Left renal pelvis (tissue), 4 donors: ENCODE measurements at places on chromosomes 1 and 21. TPM values are rescaled to one million over a fixed set of nuclear protein-coding genes. Genes with fewer than 3 reads are reported as not detected.
A peak's percentile ranks its signal among the peaks of the same experiment; 100 is the strongest.

FAM167B gene
- polyA plus RNA-seq = 8.8 TPM

GBP2 gene
- polyA plus RNA-seq = 3.5 TPM

FMOD gene
- 58.2 TPM for polyA plus RNA-seq

DENND2D gene
- 13.9 TPM for polyA plus RNA-seq

ARHGAP29 gene
- polyA plus RNA-seq = 74.7 TPM

RPS6KA1 gene
- 28.0 TPM for polyA plus RNA-seq

LCE2A gene
- polyA plus RNA-seq = not detected

- no peak for DNase-seq
Observed at GRCh38 chr1:163267962-163268361, 53.8 kb upstream of the NUF2 start.

GRCh38 chr1:149997585-149998262 is 12.8 kb downstream of the OTUD7B start:
- DNase-seq = no peak

DNA sequence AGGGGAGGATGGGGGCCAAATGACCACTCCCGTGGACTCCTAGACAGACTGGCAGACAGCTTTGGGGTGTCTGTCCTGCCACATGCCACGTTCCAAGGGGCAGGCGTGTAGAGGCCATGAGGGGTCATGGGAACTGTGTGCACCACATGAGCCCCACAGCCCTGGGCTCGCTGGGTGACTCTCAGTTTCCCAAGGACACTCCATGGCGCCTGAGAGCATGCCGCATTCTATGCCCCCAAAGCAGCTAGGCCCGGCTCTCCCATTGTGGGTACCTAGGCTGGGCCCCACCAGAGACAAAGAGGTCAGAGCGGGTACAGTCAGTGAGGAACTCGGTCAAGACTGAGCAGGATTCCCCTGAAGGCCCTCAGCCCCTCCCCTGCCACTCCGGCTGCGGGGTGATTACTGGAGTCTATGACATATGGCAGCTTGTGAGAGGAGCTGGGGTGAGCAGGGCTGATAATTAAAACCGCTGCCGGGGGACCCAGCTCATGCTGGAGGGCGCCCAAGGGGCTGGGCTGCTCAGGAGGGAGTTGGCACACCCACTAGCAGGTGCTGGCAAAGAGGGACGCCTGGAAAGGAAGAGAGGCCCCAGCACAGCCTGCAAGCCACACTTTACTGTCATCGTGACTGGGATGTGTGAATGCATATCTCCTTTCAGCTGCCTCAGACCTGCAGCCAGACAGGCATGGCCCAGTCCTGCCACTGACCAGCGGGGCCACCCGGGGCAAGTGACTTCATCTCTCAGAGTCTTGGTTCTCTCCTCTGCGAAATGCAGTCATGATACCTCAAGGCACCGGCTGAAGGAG is 8.4 kb downstream of the LRP8 start:
- DNase-seq = no peak

DNA sequence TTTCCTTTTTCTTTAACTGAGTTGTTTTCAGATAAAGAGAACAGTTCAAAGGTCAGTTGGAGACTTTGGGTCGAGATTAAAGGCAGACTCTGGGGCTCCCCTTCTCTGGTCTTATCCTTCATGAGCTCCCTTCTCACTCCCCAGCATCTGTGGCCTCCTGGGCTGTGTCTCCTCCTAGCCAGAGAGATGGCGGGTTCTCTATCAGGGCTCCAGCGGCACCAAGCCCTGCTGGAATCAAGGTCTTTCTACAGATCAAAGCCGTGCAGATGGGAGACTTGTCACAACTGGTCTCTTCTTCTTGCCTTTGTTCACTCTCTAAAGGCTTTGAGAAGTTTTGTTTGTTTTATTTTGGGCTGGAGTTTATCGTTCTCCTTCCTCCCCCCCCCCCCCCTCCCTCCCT is 373.7 kb upstream of the C1orf174 start:
- no peak for DNase-seq

DNA sequence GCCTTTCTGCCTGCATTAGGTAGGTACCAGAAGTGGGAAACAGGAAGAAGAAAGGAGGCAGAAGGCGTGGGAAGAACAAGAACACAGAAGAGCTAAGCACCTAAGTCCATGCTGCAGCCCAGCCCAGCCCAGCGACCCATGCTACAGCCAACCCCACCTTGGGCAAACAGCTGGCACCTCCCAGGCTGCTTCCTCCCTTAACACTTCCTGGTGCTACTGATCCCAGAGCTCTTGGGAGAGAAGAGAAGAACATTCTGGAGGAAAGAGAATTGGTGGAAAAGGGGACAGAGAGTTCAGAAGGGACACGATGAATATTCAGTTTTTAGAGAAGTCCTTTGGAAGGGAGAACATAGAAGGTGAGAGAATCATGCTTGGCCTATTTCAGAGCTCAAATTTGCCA is 28.5 kb downstream of the PLEKHA6 start:
- DNase-seq = no peak

DNA sequence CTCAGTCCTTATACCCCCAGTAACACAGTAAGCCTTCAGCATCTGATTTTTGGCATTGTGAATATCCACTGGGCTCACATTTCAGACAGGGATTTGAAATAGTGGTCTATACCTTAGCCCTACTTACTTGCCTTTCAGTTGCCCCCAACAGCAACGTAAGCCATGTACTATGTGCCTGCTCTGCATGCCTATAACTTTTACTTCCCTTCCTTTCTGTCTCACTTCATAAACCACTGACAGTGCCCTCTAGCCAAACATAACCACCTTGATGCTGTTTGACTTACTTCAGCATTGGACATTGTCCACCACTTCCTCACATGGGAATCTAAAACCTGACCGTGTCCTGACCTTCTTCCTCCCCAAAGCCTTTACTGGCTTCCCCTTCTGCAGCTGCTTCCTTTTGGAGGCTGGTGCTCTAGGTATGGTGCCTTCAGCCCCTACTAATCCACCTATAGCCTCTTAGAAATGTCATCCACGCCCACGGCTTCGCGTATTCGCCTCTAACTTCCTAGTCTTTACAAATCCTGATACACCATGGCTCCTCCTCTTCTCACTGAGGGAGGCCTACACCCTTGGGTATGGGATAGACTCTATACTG is 3.6 kb upstream of the ZNF672 start:
- DNase-seq = no peak

GRCh38 chr1:190168116-190168892 is 309.4 kb downstream of the BRINP3 start:
- no peak for DNase-seq

- no peak for DNase-seq
Observed at GRCh38 chr1:109541102-109541501, 1.4 kb downstream of the GPR61 start.

DNA sequence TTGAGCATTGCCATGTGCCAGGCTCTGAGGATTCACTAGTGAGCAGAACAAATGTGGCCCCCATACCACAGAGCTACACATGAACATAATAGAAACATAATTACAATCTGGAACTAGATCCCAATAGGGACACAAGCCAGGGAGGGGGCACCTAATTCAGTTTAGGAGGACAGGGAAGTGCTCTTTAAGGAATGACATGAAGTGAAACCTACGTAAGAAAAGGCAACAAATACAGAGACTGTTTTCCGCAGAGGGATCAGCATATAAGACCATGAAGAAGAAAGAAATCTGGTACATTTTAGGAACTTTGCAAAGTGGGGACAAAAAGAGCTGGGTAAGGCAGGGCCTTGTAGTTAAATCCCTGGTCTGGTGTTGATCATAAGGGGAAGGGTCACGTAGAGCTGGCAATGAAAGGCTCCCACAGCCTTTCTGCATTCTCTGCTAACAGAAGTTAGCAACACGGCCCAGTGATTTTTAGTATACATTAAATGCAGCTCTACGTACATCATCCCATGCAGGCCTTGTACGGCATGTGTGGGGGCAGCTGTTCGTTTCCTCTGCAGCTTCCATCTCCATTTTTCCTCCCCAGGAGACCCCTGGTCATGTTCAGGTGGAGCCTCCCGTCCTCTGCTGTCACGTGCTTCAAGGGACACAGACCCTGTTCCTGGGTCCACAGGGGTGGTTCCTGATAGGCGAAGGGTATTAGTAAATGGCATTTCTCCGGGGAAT is 26.8 kb upstream of the SLC30A1 start:
- no peak for DNase-seq

- no peak for DNase-seq
Observed at GRCh38 chr21:44391345-44392091, 38.1 kb downstream of the TRPM2 start.

DNA sequence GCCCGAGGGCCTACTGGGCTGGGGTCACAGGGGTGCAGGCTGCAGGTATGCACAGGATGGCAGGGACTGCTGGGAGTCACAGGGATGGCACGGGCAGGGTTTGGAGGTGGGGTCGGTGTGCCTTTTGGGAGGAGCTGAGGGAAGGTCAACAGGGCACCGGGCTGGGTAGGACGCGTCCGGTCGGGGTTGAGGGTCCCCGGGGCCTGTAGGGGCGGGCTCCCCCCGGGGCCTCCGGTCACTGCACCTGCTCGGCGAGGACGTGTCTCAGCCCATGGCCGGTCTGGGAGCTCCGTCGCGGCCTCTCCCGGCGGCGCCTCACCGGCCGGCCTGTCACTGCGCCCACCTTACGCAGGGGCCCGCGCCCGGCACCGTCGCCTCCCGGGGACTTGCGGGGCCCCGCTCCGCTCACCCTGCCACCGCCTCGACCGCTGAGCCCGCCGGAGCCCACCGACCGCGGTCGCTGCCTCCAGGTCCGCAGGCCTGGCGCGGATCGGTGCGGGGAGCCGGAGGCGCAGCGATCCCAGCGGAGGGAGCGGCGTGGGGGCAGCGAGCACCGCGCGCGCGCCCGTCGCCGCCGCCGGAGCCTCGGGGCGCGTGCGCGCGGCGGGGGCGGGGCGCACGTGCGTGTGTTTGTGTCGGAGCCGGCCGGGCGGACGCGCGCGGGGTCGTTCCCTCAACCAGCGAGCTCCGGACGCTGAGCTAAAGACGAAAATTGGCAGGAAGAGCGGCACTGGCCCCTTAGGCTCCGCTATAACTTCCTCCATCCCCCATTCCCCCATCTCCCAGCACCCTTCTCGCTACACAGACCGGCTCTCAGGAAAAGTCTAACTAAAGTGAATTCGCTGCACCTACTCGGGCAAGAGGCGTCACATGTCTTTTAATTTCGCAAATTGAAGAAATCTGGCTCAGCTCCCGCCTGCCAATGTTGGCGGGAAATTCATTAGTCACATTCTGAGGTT is at the start of gene AMIGO1:
AMIGO1 (minus strand) TSS at position 552 of the 959 bp plus-strand sequence. CDS start 815 bp downstream, outside the sequence.
- DNase-seq = no peak

DNA sequence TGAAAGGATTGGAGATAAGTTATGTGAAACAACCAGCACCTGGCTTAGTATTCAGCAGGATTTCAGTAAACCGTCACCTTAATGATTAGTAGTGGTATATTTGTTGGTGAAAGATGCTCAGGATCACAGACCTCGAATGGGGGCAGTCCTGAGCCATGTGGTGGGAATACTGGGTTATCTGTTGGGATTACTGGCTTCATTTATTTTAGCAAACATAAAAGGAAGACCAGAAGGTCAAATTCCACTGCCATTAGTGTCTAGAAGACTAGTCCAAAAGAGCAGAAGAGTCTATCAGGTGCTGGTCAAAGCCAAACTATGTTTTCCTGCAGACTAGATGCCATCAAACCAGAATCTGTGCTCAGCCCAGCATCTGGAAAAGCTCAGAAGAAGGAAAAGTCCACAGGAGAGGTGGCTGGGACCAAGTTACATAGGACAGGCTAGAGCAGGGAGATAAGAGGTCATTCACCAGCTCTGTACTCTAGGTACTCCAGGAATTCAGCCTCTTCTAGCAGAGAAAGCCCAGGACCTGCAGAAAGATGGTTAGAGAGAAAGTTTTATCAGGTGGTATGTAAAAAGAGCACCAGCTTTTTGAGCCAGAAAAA is 343.4 kb downstream of the PLPP3 start:
- DNase-seq = no peak

DNA sequence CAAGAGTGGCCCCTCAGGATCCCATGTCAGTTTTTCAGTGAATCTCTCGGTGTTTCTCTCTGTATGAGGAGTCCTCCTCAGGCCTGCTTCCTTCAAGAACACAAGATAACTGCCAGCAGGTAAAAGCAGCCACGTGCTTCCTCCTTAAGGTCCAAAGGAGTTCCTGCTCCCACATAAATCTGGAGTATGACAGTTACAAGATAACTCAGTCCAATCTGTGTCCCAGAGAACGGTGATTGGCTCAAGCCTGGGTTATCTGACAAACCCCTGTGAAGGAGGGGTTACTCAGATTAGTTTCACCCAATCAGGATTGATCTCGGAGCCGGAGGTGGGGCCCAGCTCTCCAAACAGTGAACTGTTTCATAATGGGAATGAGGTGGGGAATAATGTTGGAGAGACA is 5.8 kb upstream of the ANKRD13C start:
- no peak for DNase-seq

- no peak for DNase-seq
Observed at GRCh38 chr1:113146242-113147072, 73.5 kb downstream of the LRIG2 start.

DNA sequence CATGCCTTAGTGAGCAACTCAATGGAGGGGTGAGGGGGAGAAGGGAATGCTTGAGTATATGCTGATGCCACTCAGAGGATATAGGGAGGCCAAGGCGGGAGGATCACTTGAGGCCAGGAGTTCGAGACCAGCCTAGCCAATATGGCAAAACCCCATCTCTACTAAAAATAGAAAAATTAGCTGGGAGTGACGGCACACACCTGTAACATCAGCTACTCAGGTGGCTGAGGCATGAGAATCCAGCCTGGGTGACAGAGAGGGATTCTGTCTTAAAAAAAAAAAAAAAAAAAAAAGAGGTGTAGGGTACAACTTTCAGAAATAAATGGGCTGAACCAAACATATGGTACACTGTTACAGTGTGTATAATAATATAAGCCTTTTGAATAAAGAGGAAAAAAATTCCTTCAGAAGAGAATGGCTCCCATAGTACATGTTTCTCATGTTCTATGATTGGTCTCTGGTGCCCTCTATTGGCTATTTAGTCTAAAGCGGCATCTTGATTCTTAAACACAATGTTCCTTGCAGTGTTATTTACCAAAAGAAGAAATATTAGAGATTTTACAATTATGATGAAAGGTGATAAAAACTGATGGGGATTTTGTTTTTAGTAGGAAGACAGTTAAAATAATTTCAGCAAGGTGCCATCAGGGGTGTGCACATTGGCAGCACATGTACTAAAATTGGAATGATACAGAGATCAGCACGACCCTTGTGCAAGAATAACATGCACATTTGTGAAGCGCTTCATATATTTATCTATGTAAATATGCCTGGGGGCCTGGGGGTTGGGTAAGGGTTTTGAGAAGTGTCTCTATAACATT is 109.8 kb downstream of the PATJ start:
- peak; percentile 64 for DNase-seq

DNA sequence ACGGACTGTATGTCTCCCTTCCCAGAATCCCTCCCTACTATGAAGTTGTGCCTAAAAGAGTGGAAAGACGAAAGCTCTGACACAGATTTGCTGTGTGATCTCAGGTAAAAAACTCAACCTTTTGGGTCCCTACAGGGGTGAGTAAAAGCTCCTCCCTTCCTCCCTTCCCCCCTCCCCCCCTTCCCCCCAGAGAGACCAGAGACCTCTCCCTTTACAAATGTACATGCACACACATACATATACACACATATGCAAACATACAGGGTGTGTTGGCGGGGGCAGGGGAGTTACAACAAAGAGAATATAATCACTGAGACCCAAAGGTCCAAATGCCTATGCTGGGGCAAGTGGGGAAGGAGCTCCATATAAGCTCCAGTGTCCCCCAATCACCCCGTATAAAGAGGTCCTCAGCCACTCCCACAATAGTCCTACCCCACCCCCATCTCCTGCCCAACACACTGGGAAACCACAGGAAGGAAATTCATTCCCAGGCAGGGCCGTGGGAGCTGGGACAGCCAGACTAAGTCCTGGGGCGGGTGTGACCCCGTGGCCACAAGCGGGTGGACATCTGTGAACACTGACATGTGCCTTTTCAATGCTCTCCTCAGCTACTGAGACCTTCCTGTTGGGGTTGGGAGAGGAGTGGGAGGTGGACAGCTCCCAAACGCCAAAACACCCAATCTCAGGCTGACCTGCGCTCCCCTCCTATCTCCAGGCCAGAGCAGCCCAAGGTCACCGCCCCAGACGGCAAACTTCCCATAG is 2.0 kb downstream of the MEF2D start:
- no peak for DNase-seq
